ENCODE measurements at places on chromosomes 5 and 9. TPM values are rescaled to one million over a fixed set of nuclear protein-coding genes. Genes with fewer than 3 reads are reported as not detected.

The IL4 gene
- not detected for total RNA-seq

The NR4A3 gene
- 2.4 TPM for total RNA-seq

The COL23A1 gene
- not detected for total RNA-seq

The GLDC gene
- total RNA-seq = 0.78 TPM

Measured in osteocyte (in vitro differentiated cells).